ENCODE measurements at places on chromosomes 12 and 14. TPM values are rescaled to one million over a fixed set of nuclear protein-coding genes. Genes with fewer than 3 reads are reported as not detected.

Gene DENR
- 63.2 TPM for polyA plus RNA-seq

Gene PRB2
- polyA plus RNA-seq: not detected

Gene BDKRB2
- polyA plus RNA-seq: 1.1 TPM

Gene AQP6
- polyA plus RNA-seq: 0.14 TPM

Gene LTB4R2
- polyA plus RNA-seq: 2.0 TPM

Gene TSPAN31
- polyA plus RNA-seq: 40.9 TPM

Gene TEAD4
- 99.9 TPM for polyA plus RNA-seq

Gene SMIM41
- 0.18 TPM for polyA plus RNA-seq

Gene JPH4
- 0.66 TPM for polyA plus RNA-seq

Gene KITLG
- polyA plus RNA-seq: 10.7 TPM

Gene ATL1
- polyA plus RNA-seq: 6.1 TPM

Gene NGB
- polyA plus RNA-seq: not detected

Gene HOTAIR
- polyA plus RNA-seq: not detected

Gene RAB15
- polyA plus RNA-seq: 36.7 TPM

Gene KRT81
- not detected for polyA plus RNA-seq

Gene ASIC1
- 9.1 TPM for polyA plus RNA-seq

Gene EEF1AKMT3
- polyA plus RNA-seq: 6.9 TPM

Gene WSCD2
- polyA plus RNA-seq: 1.9 TPM

Gene ESR2
- 0.29 TPM for polyA plus RNA-seq

Gene APEX1
- 163 TPM for polyA plus RNA-seq

Gene HOXC4
- polyA plus RNA-seq: 9.1 TPM

Gene TMEM30B
- polyA plus RNA-seq: 1.2 TPM

Gene ACOT6
- polyA plus RNA-seq: not detected

Gene FUT8
- polyA plus RNA-seq: 10.7 TPM

Gene HVCN1
- 4.7 TPM for polyA plus RNA-seq

Gene LRP1-AS
- polyA plus RNA-seq: 0.77 TPM

Gene PLCZ1
- 0.16 TPM for polyA plus RNA-seq

Gene ITGB7
- 1.2 TPM for polyA plus RNA-seq

Gene KRT79
- polyA plus RNA-seq: not detected

Gene TBX5
- polyA plus RNA-seq: 3.6 TPM

Gene EGLN3
- polyA plus RNA-seq: 57.9 TPM

Gene NRIP2
- 6.2 TPM for polyA plus RNA-seq

Gene FLRT2
- polyA plus RNA-seq: 87.7 TPM

Gene COA8
- 56.4 TPM for polyA plus RNA-seq

Gene KIF26A
- 7.2 TPM for polyA plus RNA-seq

Gene RD3L
- not detected for polyA plus RNA-seq

Gene AHSA1
- 111 TPM for polyA plus RNA-seq

Gene VWF
- polyA plus RNA-seq: 41.9 TPM

Gene CLEC4C
- polyA plus RNA-seq: 0.23 TPM

Gene ANKRD33
- 0.10 TPM for polyA plus RNA-seq

Gene ADAM21
- 0.32 TPM for polyA plus RNA-seq

Gene INHBC
- 0.25 TPM for polyA plus RNA-seq

Gene NXPH4
- polyA plus RNA-seq: 2.8 TPM

Gene MYF6
- polyA plus RNA-seq: 90.3 TPM

Gene OVCH1
- 0.54 TPM for polyA plus RNA-seq

Gene HHIPL1
- polyA plus RNA-seq: 1.8 TPM

Gene NYNRIN
- polyA plus RNA-seq: 23.1 TPM

Gene BATF
- 0.56 TPM for polyA plus RNA-seq

Measured in forelimb muscle (tissue), 1 donor.